ENCODE measurements at places on chromosomes 4 and X. TPM values are rescaled to one million over a fixed set of nuclear protein-coding genes. Genes with fewer than 3 reads are reported as not detected.

Gene EPHA5
- total RNA-seq, result 1.4 TPM

Gene REELD1
- total RNA-seq, result 0.62 TPM

Gene IL21
- not detected for total RNA-seq

Gene SSX4B
- not detected for total RNA-seq

Gene S100P
- total RNA-seq, result 0.19 TPM

Gene COL4A5
- 23.8 TPM for total RNA-seq

Gene FDCSP
- total RNA-seq, result not detected

Gene KLKB1
- 4.4 TPM for total RNA-seq

Gene LINC00632
- 10.2 TPM for total RNA-seq

Gene TSPAN7
- total RNA-seq, result 5.7 TPM

Gene PRDM8
- total RNA-seq, result 3.9 TPM

Gene ZCCHC12
- 0.31 TPM for total RNA-seq

Gene SERPINA7
- total RNA-seq, result not detected

Gene TLR2
- total RNA-seq, result 8.7 TPM

Gene MAGEB6
- 5.3 TPM for total RNA-seq

Gene BCAP31
- 153 TPM for total RNA-seq

Gene SAGE1
- 5.5 TPM for total RNA-seq

Gene CHRNA9
- total RNA-seq, result 0.16 TPM

Gene MAPK10
- total RNA-seq, result 61.1 TPM

Gene SPANXB1
- total RNA-seq, result 49.4 TPM

Gene GUCY1B1
- 7.6 TPM for total RNA-seq

Gene AADAT
- total RNA-seq, result 29.4 TPM

Gene ZCCHC18
- 17.2 TPM for total RNA-seq

Gene ADGRA3
- 41.7 TPM for total RNA-seq

Gene LNX1
- total RNA-seq, result 4.3 TPM

Gene EGFL6
- 0.56 TPM for total RNA-seq

Gene FREM3
- total RNA-seq, result 0.06 TPM

Gene PWWP3B
- total RNA-seq, result 60.9 TPM

Gene MAGEC2
- total RNA-seq, result 52.8 TPM

Gene FHDC1
- 4.2 TPM for total RNA-seq

Gene GALNTL6
- 6.2 TPM for total RNA-seq

Gene AMBN
- total RNA-seq, result 0.74 TPM

Gene OSTC
- 48.9 TPM for total RNA-seq

Gene GAGE12E
- 1.2 TPM for total RNA-seq

Gene AR
- total RNA-seq, result 34.3 TPM

Gene ASB11
- not detected for total RNA-seq

Gene KCND1
- total RNA-seq, result 2.4 TPM

Gene XKRX
- 2.0 TPM for total RNA-seq

Gene MAGEA10
- 6.3 TPM for total RNA-seq

Gene RNF212
- 33.6 TPM for total RNA-seq

Gene PDCL2
- total RNA-seq, result 28.6 TPM

Gene GPC3
- 5.4 TPM for total RNA-seq

Gene MAGED4
- 20.3 TPM for total RNA-seq

Gene USP17L10
- not detected for total RNA-seq

Gene CACNA1F
- 0.19 TPM for total RNA-seq

Gene ABCB7
- 52.3 TPM for total RNA-seq

Gene TGIF2LX
- 16.1 TPM for total RNA-seq

Gene XPNPEP2
- 0.08 TPM for total RNA-seq

Gene STPG2
- total RNA-seq, result 3.7 TPM

Gene ATOH1
- not detected for total RNA-seq

Data from testis (tissue), 5 donors.